ENCODE measurements at places on chromosomes 6 and 20.
A peak's percentile ranks its signal among the peaks of the same experiment; 100 is the strongest.

DNA sequence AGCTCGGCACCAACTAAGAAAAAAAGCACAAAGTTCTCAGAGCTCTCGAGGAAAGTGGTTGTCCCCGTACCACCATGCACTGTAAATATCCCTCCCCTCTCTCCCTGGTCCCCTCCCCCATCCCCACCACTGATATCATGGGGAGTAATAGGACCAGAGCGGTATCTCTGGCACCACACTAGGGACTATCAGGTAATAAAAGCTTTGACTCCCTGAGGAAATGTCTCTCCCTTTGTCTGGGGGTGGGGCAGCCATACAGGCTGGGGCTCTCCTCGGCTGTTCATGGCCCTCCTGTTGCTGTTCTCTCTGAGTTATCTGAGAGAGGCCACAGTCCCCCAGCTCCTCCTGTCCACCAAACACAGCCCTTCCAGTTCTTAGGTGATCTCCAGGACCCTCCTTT, 5.0 kb upstream of the GNRH2 start:
- DNase-seq, result no peak

DNA sequence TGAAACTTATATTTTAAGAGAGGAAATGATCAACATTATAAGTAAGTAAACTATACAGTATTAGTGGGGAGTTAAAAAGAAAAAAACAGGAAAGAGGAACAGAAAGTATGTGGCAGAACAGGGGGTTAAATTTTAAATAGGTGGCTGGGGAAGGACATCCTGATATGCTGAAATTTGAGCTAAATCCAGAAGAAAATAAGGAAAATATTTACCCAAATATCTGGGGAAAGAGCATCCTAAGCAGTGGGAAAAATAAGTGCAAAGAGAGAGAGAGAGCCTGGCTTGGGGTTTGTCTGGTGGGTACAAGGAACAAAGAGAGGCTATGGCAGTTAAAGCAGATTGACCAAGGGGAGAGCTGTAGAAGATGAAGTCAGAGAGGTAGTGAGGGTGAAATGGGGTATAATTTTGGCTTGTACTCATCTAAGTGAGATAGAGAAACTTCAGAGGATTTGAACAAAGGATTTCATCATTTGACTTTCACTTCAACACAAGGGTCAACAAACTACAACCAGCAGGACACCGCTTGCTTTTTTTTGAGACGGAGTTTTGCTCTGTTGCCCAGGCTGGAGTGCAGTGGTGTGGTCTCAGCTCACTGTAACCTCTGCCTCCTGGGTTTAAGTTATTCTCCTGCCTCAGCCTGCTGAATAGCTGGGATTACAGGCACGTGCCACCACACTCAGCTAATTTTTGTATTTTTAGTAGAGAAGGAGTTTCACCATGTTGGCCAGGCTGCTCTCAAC, 328.4 kb upstream of the CNR1 start:
- no peak for DNase-seq

DNA sequence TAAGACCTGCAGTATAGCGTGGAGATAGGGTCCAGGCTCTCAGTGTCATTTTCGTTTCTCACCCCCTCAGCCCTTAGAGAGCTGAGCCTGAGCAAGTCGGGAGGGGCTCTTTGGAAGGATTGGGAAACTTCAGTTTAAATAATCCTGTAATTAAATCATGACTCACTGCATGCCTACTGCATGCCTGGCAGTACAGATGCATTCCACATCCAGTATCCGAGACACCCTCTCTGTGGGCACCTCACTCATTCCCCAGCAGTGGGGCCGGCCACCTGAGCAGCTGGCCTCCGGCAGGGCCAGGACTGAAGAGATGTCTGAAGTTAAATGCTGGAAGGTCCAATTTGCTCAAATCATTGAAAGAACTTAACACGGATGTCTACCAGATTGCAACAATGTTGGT, 316.6 kb downstream of the THBS2 start:
- no peak for DNase-seq

DNA sequence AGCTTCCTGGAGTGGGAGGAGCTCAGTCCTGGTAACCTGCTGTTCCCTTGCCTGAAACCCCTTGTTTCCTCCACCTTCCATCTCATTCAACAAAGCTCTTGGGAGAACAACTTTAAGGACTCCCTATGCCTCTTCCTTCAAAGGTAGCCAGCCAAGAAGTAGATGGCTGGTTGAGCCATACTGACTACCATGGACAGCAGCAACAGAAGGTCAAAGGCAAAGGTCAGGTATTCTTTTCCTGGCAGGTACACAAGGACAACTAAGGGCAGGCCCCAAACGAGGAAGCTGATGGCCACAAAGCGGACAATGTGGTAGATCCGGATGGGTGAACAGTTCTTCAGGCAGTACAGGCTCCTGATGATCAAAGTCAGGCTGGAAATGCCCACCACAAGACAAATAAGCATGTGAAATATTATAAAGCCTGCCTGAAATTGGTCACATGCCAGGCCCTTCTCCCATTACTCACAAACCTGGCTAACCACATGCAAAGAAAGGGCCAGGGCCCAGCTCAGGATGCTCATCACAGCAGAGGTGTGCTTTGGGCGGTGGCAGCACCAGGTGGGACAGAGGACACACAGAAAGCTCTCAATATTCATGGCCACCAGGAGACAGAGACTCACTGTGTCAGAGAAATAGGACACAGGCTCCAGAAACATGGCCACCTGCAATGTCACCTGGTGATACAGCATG, 21.7 kb downstream of the UBD start:
- DNase-seq, result no peak

GRCh38 chr6:74720923-74721322, 484.9 kb downstream of the COL12A1 start:
- no peak for DNase-seq

GRCh38 chr6:158856261-158856660, 37.1 kb upstream of the EZR start:
- DNase-seq, result no peak

- no peak for DNase-seq
Measured at GRCh38 chr6:99350573-99350972, 1.1 kb upstream of the FAXC start.

DNA sequence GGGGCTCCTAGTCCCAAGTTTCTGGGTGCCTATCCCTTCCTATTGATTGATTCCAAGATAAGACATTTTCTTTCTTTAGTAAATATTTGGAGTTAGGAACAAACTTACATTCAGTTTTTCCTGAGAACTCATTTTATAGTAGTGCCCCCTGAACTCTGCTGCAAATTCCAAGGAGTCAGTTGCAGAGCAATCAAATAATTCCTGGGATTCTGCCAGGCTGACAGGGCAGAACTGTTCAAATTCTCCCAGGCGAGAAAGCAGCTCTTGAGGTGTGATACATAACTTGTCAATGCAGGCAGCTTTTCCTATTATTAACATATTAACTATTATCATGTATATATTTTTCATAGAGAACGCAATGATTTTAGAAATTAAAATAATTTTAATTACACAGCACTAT, 15.9 kb upstream of the ZBTB24 start:
- DNase-seq, result no peak

GRCh38 chr6:91029211-91029610, 442.3 kb upstream of the MAP3K7 start:
- no peak for DNase-seq

- no peak for DNase-seq
Measured at GRCh38 chr6:39274471-39274870, 39.7 kb downstream of the KCNK17 start.

- DNase-seq, result no peak
Measured at GRCh38 chr6:7004581-7005297, 103.0 kb upstream of the RREB1 start.

DNA sequence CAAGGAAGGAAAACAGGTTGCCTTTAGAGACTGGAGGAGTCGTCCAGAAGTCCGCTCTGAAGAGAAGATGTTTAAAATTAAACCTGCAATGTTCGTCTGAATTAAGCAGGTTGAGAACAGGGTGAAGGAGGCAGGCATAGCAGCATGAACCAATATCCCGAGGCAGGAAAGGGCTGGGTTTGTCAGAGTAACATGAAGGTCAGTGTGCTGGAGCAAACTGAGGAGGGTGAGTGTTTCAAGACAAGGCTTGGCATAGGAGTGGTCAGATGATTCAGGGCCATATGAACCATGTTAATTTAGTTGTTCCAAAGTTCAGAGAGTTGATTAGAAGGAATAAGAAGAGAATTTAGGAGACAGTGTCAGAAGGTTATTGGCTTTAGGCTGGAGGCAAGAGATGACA, 93.3 kb downstream of the UTRN start:
- no peak for DNase-seq

DNA sequence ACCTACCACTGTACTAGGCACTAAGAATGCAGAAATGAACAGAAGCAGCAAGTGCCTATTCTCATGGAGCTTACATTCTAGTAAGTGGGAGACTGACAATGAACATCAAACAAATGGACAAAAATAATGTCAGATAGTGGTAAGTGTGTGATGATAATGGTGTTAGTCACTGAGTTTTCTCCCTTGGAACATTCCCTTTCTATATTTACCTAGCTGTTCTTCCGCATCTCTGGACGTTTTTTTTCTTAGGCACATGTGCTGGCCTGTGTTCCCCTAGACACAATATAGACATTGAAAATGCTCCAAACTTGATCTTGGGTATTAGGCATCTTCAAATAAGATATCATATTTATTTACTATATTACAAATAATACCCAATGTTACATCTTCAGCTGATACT, 218.1 kb upstream of the GJE1 start:
- no peak for DNase-seq

GRCh38 chr6:53484476-53485280, 60.2 kb downstream of the GCLC start:
- DNase-seq, result peak; percentile 17

DNA sequence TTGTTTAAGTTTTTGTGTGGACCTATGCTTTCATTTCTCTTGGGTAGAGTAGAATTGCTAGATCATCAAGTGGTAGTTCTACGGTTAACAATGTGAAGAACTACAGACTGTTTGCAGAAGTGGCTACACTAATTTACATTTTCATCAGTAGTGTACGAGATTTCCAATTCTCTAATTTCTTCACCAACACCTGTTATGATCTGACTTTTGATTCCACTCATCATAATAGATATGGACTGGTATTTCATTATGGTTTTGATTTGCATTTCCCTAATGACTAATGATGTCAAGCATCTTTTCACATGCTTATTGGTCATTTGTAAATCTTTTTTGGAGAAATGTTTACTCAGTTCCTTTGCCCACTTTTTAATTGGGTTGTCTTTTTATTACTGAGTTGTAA, 244.4 kb downstream of the GMDS start:
- no peak for DNase-seq

GRCh38 chr6:16669227-16669626, 92.0 kb downstream of the ATXN1 start:
- no peak for DNase-seq

DNA sequence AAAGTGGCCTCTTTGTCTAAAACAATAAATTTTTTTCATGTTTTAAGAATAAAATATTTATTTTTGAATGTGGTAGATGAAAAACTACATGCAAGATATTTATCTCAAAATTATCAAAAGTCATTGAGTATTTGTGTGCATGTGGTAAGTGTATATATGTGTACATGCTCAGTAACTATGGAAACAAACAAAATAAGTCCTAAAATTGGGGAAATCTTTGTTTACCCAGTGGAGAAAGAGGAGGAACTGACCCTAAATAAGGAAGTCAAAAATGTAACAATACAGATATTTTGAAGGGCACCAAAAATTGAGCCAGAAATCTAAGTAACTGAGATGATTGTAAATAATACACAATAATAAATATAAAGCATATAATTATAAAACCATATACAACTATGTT, 639.2 kb downstream of the MAFB start:
- DNase-seq, result no peak

DNA sequence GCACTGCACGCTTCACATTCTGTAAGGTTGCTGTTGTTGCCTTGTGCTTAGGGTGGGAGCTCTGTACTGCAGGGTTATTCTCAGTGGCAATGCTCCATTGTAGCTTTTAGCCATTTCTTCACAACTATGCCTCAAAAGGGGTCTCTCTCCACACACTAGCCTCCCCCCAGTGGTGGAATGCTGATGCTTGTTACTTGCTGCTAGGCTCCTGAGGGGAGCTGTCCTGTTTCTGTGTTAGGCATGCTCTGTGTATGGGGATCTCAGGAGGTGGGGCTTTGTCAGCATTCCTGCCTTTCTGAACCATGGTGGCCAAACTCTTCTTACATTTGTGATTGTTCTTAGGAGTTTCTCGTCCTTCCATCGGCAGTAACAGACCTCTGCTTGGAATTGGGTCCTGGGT, 18.8 kb downstream of the TMEM170B start:
- no peak for DNase-seq

DNA sequence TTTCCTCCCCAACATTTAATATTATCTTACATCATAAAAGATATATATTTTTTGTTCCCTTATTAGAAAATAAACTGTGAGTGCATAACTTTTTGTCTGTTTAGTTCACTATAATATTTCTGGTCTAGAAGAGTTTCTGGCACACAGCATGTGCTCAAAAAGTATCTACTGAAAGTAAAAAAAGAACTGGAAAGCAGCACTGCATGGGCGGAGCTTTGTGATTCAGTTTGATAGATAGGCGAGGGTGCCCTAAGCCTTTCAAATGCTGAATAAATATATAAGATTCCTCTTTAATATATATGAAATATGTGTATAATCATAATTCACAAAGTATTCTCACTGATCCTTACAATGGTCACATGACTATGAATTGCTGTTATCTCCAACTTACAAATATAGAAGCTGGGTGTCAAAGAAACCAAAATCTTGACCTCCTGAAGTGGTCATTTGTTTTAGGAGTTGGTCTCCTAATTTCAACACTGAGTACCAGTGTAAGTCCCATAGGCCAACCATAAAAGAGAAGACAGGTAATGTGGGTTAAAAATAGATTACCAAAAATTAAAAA, 50.8 kb downstream of the OR2B2 start:
- no peak for DNase-seq

DNA sequence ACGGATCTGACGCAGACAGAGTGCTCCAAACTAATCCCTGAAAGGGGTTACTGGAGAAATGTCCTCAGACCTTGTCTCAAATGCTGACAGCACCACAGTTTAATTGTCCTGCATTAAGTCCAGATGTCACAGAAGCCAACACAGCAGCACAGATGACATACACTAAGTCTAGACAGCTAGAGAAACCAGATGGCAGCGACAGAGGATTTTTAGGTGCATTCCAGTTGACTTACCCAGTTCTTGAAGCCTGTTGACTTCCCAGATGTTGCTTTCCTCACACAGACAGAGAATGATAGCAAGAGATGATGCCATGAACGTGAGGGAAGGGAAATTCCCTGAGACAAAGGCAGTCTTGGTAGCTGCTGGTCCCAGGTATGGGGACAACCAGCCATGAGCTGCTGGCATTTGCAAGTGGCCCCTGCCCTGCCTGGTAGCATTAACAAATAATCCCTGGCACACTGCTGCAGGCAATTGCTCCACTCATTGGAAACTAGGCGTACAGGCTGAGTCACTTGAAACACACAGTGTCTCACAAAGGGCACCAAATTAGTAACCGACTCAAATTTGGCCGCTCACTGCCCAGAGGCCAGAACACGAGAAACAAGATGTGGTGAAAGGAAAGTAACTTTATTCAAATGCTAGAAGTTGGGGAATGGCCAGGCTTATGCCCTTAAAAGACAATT, 52.2 kb downstream of the ADGB start:
- DNase-seq, result no peak

DNA sequence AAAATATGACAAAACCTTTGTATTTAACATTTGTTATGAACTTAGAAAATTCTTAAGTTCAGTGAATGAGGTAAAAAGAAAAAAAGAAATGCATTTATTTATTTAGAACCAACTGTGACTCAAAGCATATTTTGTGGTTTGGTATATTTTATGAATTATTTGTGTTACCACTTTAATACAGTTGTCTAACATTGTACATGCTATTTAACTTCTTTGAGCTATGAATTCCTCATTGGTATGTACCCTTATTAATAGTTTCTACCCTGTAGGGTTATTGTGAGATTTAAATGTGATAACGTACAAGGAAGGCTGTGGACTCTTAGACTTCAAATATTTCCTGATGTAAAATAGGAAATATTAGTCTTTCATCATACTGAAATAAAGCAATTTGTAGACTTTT, 162.6 kb downstream of the MMUT start:
- no peak for DNase-seq
